ENCODE measurements at places on chromosomes 6 and 20. TPM values are rescaled to one million over a fixed set of nuclear protein-coding genes. Genes with fewer than 3 reads are reported as not detected.

The MCCD1 gene
- total RNA-seq: not detected

The SEMG2 gene
- not detected for total RNA-seq

The BTNL2 gene
- not detected for total RNA-seq

The CLVS2 gene
- 0.04 TPM for total RNA-seq

The LAMA4 gene
- total RNA-seq: 155 TPM

The PI3 gene
- total RNA-seq: not detected

The MAP7 gene
- total RNA-seq: 13.8 TPM

DNA sequence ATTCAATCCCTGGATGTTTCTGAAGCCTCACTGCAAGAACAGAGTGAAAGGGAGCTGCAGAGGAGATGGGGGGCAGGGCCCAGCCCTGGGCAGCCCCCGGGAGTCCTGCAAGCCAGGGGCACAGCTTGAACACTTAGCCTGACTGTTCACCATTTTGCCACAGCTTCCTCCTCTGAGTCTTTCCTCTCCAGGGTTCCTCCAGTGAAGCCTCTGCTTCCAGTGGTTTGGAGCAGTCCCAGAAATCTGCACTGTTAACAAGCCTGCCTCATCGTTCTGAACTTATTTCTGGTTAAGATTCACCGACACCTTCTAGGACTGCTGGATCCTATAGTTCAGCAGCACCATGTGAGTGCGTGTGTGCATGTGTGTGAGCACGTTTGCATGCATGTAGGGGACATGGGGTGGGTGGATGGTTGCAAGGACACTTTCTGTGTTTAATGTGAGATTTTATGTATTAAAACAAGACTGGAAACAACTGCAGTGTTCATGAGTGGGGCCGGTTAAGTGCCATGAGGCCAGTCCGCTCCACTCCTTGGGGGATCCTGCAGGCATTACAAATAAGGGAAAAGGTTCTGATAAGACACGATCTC, 24.6 kb downstream of the CEBPB start:
- peaks cover 18% of the 10 kb centered on the region for H3K4me1 ChIP-seq
- H3K4me3 ChIP-seq: no peak overlapping the region
- no peaks in the 10 kb centered on the region for H3K36me3 ChIP-seq
- H3K27me3 ChIP-seq: peaks cover 2% of the 10 kb centered on the region
- peak; percentile 29 for DNase-seq
- H3K27ac ChIP-seq: no peak overlapping the region

DNA sequence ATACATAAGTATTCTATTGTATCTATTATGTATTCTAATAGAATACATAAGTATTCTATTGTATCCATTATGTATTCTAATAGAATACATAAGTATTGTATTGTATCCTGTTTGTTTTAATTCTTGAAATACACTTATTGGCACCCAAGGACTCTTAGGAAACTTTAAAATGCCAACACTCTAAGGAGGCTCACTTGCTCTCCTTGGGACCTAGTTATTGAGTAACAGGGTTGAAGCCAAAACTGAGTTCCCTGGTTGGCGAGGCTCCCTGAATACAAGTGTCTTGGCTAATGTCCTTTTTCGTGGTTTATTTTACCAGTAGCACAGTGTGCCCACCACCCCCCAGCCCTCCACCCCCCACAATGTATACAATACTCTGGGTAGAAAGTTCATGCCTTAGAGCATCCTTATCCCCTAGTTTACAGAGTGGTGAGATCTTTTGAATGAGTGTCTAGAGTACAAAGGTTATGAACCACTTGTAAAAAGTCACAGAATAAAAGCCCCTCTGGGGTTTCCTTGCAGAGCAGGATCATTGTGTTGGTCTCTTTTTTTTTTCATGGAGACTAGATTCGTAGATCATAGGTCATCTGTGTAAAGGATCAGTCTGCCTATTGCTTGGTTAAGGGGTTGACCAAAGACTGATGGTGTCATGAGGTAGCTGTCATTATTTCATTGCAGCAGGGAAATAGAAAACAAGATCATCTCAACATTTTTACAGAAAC, 32.5 kb upstream of the PRDM1 start:
- DNase-seq: no peak
- no peak overlapping the region for H3K27ac ChIP-seq
- peaks cover 6% of the 10 kb centered on the region for H3K4me1 ChIP-seq
- H3K27me3 ChIP-seq: peaks cover 36% of the 10 kb centered on the region
- no peak overlapping the region for H3K4me3 ChIP-seq

GRCh38 chr6:17967668-17968518, 19.5 kb downstream of the KIF13A start:
- DNase-seq: no peak
- no peak overlapping the region for H3K4me3 ChIP-seq
- no peaks in the 10 kb centered on the region for H3K27me3 ChIP-seq
- H3K36me3 ChIP-seq: no peaks in the 10 kb centered on the region

- no peaks in the 10 kb centered on the region for H3K27me3 ChIP-seq
- H3K36me3 ChIP-seq: peaks cover 10% of the 10 kb centered on the region
- no peak for DNase-seq
- H3K4me3 ChIP-seq: no peak overlapping the region
- H3K27ac ChIP-seq: no peak overlapping the region
These were observed 7.2 kb downstream of the AHI1 start for GRCh38 chr6:135490381-135490780.

DNA sequence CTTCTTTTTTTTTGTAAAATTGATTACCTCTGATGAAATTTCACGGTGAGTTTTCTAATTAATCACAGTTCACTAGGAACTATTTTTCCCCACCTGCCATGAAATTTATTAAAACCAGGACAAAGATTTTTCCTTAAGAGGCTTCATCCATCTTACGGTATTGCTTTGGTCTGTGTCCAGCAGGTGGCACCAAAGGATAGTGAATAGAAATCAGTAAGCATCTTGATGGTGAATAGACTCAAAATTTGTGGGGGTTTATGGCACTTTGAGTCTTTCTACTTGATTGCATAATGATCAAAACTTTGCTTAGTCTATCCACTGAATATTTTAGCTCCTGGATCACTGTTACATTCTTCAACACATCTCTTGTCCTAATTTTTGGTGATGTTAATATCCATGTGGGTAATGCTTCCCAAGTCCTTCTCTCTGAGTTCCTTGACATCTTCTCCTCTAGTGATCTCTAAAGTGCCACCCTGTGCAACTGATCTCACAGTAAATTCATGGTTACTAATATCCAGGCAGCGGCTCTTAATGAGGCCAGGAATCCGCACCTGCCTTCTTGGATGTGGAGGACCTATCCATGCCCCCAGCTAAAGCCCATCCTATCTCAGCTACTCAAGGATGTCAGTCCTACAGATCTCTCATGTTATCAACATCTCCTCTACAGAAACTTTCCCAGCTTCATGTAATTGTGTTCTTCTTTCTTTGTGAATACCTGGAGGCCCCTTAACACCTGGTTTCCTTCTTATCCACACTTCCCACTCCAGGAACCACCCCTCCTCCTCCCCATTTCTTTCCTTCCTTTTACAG, 54.5 kb downstream of the STMND1 start:
- H3K36me3 ChIP-seq: no peaks in the 10 kb centered on the region
- H3K4me1 ChIP-seq: peaks cover 5% of the 10 kb centered on the region
- H3K4me3 ChIP-seq: no peak overlapping the region
- no peak overlapping the region for H3K27ac ChIP-seq
- H3K27me3 ChIP-seq: no peaks in the 10 kb centered on the region
- DNase-seq: peak; percentile 90

DNA sequence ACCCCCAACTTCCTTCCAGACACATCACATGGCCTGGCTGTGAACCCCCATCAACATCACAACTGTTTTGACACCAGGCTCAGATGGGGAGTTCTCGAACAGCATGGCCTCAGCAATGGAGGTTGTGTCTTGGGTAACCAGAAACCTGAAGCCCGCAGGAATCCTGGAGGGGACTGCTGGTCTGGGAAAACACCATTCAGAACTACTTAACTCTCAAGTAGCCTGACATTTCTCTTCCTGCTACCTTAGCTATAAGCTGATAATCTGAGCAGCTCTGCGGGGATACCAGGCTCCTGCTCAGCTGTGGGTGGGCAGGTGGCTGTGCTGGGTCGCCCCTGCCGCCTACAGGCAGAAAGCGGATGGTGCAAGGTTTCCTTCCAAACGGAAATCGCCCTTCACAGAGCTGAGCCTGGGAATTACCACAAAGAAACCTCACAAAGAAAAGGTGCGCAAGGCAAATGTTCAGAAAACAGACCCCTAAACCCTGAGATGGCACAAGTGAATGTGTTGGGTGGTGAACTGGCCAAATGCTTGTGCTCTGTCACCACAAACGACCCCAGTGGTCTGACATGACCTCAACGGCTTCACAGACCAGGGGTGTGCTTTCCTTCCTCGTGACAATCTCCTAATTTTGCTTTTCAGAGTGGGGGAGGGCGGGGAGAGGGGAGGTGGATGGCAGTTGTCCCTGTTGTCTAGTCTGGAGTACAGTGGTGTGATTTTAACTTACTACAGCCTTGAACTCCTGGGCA, 29.5 kb downstream of the SNX5 start:
- H3K27me3 ChIP-seq: no peaks in the 10 kb centered on the region
- DNase-seq: peak; percentile 92
- H3K4me1 ChIP-seq: peaks cover 31% of the 10 kb centered on the region
- H3K27ac ChIP-seq: peak overlapping the region; percentile 67
- H3K4me3 ChIP-seq: no peak overlapping the region

GRCh38 chr20:51886341-51886740, 84.0 kb upstream of the SALL4 start:
- H3K4me1 ChIP-seq: peaks cover 5% of the 10 kb centered on the region
- H3K27me3 ChIP-seq: no peaks in the 10 kb centered on the region
- H3K36me3 ChIP-seq: no peaks in the 10 kb centered on the region
- no peak overlapping the region for H3K4me3 ChIP-seq
- no peak for DNase-seq

Data from cardiac muscle cell (in vitro differentiated cells and primary cell).